ENCODE measurements at places on chromosomes 3 and 15.

- DNase-seq = no peak
These were observed 22.1 kb downstream of the ANAPC13 start for GRCh38 chr3:134463676-134464063.

DNA sequence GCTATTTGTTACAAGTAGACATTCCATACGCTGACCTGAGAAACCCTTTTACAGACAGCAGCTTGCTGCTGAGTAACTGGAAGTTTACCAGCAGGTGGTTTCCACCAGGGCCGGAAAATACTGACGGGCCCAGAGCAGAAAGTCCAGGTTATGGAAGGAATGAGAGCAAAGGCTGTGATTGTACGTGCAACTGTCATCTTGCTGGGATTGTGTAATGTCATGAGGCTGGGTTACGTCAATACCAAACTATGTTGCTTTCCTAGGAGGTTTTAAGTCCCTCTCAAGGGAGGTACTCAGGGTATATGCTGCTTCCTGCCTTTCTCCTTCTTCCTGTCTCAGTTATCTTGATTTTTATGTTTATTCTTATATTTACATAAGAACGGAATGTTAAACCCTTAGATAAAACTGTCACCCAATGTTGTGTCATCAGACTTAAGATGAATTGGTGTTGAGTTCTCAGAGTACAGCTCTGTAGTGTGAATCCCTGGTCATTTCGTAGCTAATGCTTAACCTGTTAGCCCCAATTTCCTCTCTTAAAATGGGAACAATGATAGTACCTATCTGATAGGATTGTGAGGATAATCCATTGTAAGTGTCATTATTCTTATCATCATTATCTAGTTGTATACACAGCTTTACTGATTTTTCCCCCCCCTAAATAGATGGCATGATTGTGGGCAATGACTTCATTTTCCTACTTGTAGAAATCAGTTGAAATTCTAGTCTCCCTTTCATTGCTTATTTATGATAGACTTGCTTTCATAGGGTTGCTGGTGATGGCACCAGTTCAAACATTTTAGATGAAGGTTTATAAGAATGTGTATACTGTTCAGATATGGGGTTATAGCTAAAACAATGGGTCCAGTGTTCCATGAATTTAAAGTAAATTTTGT is 101.4 kb downstream of the FNDC3B start:
- DNase-seq = no peak

GRCh38 chr3:197244751-197245150 is 53.7 kb downstream of the DLG1 start:
- no peak for DNase-seq

- no peak for DNase-seq
These were observed 35.4 kb downstream of the FXR1 start for GRCh38 chr3:180947761-180948390.

GRCh38 chr3:163056874-163057497 is 1560.4 kb downstream of the OTOL1 start:
- no peak for DNase-seq

DNA sequence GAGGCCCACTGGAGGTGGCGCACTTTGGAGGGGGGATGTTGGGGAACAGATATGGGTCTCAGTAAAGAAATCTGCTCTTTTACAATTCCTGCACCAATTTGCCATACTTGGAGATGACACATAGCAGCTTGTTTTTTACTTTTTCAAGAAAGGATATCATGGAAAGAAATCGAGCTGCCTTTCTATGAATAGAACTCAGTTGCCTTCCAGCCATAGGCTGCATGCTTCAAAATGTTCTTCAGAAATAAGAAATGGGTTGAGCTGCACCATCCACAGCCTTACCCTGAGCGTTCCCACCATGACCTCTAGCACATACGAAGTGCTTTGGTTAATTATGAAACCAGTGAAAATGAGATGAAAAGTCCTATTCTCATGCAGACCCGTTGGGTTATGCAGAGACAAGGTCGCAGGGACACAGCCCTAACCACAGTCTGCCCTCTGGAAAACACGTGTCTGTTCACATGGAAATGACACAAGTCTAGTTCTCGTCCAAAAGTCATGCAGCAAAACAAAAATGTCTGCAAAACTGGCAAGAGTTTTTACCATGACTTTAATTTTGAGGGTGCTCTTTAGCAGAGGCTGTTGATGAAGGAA is 36.3 kb downstream of the NGRN start:
- DNase-seq = no peak

DNA sequence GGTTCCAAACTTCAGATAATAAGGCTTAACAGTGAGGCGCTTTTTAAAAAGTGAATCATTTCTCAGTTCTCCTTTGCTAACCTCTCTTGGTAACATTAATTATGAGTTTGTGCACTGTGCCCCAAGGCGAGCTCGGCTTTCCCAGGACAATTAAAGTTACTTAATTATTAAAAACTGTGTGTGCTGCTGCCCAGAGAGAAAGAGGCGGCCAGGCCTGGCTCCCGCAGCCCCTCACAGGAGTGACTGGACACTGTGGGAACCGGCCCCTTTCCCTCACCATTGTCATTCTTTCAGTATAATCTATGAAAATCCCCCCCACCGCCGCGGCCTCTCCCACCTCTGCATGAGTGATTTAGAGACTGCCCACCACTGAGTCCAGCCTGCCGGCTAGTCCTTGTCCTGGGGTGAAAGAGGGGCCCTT is 43.1 kb upstream of the HES1 start:
- no peak for DNase-seq

DNA sequence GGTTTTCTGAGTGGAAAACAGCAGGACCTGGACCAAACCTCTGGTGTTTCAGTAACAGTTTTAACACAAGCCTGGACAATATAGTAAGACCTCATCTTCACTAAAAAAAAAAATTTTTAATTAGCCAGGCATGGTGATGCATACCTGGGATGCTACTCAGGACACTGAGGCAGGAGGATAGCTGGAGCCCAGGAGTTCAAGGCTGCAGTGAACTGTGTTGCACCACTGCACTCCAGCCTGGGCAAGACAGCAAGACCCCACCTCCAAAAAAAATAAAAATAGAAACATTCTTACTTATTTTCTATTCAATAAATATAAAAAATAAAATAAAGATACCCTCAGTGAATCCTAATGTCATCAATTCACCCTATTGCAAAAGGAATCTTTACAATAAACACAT is 21.5 kb downstream of the ULK4 start:
- DNase-seq = no peak

DNA sequence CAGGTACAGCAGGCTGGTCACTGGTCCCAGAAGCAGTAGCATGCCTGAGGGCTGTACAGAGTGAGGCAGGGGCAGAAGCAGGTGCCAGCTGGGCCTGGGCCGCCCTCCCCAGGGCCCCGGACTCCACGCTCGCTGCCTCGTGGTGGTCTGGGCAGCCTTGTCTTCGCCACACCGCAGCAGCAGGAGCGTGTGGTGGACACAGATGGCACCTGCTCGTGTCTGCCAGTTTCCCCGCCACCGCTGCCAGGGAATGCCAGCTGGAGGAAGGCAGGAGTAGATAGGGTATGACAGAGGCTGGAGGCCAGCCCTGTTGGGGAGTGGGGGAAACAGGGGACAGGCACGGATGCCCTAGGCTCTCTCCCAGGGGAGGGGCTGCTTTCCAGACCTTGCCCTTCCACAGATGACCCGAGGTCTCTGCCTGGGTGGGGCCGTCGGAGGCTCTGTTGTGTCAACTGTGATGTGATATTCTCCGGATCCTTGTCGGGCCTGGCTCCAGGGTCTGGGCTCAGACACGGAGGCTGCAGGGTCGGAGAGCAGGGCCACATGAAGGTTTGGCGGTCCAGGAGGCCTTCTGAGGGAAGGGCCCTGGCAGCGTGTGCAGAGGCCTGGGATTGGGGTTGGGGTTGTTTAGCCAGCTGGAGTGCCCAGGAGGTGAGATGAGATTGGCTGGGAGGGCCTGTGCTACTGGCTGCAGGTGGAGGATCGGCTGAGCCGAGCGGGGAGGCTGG is 33.6 kb downstream of the GOLGA6L10 start:
- no peak for DNase-seq

GRCh38 chr3:49794431-49794830 is 5.2 kb downstream of the CDHR4 start:
- no peak for DNase-seq

DNA sequence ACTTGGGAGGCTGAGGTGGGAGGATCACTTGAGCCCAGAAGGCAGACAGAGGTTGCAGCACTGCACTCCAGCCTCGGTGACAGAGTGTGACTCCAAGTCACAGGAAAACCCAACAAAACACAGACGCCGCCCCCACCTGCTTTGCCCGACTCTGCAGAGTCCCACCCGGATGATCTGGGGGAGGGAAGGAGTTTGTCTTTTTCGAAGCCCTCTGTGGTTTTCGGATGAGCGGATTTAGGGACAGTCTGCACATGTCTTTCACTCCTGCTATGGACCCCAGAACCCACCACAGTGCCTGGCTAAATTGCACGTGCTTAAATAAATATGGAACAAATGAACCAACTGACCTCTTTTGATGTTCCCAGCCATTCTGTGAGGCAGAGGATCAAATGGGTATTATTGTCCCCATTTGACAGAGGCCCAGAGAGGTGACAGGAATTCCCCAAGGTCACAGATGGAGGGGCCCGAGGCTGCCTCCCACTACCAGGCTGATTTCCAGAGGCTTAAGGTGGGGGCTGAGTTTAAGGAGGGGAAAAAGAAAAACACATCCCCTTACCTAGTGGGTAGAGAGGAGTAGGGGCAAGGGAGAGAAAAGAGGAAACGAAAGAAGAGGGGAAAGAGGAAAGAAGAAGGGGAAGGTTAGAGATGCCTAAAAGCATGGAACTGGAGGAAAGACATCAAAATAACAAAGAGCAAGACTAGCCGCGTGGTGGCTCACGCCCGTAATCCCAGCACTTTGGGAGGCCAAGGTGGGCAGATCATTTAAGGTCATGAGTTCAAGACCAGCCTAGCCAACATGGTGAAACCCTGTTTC is 59.4 kb upstream of the TFRC start:
- DNase-seq = no peak

DNA sequence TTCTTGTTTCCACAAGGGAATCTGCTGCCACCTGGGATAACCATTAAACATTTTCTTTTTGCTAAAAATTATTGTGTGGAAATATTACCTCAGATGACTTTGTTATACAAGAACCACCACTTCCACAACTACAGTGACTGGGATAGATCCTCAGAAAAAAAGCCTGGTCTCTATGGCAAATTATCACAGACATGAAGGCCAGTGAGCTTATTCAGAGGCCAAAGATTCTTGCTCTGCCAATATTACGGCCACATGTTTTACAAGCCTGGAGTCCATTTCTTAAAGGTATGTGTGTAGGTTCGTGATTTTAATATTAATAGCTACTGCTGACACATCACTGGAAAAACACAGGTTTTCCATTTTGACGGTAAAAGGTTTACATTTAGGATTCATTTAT is 73.8 kb downstream of the MYO1E start:
- no peak for DNase-seq

- no peak for DNase-seq
These were observed 128.5 kb downstream of the CHSY1 start for GRCh38 chr15:101123222-101123910.

DNA sequence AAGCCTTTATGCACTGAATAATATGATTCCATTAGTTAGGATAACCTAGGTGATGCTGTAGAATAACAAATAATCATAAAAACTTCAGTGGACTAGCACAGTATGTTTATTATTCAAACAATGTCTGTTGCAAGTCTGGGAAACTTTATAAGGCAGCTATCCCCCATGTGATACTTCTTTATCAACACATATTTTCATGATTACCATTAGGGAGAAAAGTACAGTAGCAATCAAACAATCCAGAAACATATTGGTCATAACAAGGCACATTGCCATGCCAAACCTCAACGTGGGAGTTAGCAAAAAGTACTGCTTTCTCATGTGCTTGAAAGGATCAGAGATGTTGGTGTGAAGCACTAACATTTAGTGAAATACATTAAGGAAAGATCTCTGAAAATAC is 35.5 kb downstream of the EOMES start:
- no peak for DNase-seq

GRCh38 chr3:23928524-23928923 is 11.6 kb downstream of the RPL15 start:
- DNase-seq = no peak

DNA sequence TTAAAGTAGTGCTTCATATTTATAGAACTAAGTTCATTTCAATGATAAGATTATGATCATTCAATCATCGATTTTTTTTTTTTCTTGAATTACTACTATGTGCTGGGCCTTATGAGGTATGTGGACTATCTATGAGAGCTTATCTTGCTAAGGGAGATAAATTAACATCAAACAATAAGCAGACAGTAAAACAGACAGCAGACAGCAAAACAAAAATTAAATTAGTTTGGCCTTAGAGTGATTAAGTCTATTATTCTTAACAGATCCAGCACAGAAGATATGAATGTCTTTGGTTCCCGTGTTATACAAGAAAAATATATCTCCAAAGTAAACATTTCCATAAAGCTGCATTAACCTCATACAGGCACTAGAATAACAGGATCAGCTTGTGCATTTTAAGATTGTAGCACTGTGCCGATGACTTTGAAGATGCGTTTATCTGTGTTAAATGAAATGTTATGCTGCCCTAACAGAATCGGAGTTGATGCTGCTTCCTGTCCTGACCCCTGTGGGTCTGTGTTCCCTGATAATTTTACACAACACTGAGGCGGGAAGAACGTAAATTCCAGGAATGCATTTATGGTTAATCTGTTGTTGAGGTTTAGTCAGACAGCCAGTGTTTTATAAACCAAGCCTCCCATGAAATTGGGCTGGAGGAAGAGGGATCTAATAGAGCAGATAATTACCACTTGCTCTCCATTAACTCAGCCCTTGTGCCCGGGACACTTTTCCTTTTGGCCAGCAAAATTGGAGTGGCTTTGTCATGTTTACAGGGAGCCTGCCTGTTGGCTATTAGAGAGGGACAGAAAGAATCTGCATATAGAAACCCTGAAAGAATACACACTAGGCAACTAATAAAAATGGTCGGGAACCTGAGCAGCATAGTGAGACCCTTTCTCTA is 80.8 kb downstream of the GHSR start:
- no peak for DNase-seq
